ENCODE measurements at places on chromosomes 1 and 21.

DNA sequence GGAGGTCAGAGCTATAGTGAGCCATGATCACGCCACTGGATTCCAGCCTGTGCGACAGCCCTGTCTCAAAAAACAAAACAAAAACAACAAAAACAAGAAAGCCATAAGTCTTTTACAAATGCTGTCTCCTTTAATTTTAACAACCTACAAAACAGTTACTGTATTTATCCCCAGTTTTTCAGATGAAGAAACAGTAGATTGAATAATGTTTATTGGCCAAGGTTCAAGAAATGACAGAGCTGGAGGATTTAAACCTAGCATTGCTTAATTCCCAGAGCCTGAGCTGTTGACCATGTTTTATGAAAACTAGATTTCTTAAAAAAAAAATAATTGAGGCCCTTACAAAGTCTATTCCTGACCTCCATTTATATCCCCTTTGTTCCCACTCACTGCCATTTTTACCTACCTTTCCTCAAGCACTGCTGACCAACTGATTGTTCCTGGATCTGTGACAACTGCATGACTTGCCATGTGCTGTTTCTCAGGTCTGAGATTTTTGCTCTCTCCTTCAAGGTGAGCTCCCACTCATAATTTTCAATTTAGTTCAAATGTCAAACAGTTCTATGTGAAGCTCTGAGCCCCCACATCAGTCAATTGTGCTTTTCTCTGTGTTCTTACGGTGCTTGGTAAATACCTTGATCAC, 140.8 kb downstream of the CHRM3 start:
- DNase-seq = no peak

- peak; percentile 67 for DNase-seq
Observed at GRCh38 chr1:228445843-228446650, 29.4 kb upstream of the TRIM17 start.

DNA sequence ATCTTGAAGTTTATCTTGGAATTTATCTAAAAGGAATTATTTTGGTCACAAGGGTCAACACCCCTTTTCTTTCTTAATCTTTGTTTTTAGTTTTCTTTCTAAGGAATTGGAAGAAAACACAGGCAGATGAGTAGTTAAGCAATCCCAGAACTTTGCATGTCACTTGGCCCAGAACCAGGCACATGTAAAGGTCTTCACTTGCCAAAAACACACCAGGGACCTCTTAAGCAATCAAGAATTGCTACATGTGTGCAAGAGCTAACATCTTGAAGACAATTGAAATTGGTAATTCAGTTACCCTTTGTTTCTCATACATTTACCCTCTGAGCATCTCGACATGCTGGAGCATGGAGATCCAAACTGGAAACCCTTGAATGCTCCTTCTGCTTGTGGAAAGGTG, 114.2 kb downstream of the ZC3H11B start:
- DNase-seq = no peak

DNA sequence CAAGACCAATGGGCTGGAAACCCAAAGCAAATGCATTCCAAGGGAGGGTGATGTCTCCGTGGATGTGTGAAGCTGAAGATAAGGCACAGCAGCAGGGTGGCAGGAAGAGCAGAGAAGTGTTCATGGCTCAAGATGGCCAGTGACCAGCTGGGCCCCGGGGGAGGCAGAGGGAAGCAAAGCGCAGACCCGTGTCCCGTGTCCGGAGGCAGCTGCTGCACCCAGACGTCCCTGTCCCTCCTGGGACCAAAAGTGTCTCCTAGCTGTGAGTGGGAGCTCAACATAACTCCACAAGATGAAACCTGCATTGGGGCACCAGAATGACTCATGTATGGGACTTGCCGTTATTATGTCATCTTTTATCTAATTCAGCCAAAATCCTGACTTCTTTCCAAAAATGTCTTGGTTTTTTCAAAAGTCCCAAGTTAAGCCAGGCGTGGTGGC, 118.2 kb downstream of the RIPK4 start:
- no peak for DNase-seq

- no peak for DNase-seq
Observed at GRCh38 chr1:75328691-75329090, 194.5 kb downstream of the LHX8 start.

GRCh38 chr1:25797939-25798338, 2.1 kb upstream of the SELENON start:
- peak; percentile 66 for DNase-seq

GRCh38 chr1:211581526-211581925, 2.6 kb upstream of the SLC30A1 start:
- no peak for DNase-seq

DNA sequence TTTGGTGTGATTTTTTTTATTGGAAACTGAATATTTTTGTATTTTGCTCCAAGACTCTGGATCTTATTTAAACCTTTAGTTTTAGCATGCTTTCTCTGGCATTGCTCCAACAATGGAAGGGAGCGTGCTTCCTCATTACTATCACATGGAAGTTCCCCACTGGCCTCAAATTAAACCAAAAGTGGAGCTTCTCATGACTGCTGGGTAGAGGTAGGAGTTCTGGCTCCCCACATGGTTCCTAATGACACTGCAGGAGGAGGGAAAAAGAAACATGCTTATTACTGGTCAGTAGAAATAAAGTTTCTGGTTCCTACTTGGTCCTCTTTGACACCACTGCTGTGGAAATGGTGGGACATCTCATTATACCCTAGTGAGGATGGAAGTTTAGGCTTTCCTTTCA, 310.5 kb downstream of the PTGER3 start:
- DNase-seq = no peak

- DNase-seq = no peak
Observed at GRCh38 chr1:104238991-104239390, 489.3 kb downstream of the AMY1C start.

- DNase-seq = peak; percentile 49
Observed at GRCh38 chr1:156200044-156200443, 6.1 kb downstream of the SLC25A44 start.

DNA sequence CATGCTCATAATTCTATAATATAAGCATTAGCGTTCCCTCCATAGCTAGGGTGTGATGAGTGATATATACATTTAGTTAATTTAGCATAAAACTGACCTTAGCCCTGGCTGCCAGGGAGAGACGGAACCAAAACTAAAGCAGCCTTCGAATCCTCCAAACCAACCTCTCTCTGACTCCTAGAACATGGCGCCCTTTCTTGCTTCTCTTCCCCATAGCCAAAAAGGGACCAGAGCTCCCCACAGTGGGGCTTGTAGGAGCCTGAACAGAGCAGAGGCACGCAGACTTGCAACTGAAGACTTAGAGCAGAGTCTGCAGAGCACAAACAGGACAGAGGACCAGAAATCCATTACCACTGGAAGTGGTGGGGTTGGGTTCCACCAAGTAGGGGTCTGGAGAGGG, 17.7 kb downstream of the IRF2BP2 start:
- no peak for DNase-seq

DNA sequence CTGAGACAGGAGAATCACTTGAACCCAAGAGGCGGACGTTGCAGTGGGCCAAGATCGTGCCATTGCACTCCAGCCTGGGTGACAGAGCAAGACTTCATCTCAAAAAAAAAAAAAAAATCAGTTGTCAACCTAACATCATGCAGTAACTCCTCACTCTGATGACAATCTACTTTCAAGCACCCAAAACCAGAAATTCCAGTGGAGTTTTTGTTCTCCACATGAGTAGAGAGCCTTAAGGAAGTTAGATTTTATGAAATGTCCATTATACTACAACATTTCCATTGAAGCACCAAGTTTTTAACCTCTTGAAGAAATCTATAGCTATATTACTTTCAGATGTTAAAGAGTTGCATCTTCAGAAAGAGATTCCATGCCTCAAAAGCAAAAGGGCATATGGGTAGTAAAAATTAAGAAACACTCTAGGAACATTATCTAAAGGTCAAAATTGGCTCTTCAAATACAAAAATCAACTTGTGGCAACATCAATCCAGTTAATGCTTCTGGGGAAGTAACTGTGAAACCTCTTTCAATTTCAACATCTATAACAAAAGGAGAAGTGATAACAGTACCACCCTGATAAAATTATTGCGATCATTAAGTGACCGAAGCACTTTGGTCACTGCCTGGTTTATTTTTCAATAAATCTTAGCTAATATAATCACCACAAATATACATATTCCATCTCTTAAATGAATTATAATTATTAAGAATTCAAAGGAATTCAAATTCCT, 7.7 kb downstream of the LPGAT1 start:
- no peak for DNase-seq

GRCh38 chr1:216599851-216600250, 123.4 kb downstream of the ESRRG start:
- DNase-seq = no peak

Data from activated CD4-positive, alpha-beta memory T cell treated with anti-CD3 and anti-CD28 coated beads for 36 hours (primary cell).